ENCODE measurements at places on chromosomes 2 and 18.

DNA sequence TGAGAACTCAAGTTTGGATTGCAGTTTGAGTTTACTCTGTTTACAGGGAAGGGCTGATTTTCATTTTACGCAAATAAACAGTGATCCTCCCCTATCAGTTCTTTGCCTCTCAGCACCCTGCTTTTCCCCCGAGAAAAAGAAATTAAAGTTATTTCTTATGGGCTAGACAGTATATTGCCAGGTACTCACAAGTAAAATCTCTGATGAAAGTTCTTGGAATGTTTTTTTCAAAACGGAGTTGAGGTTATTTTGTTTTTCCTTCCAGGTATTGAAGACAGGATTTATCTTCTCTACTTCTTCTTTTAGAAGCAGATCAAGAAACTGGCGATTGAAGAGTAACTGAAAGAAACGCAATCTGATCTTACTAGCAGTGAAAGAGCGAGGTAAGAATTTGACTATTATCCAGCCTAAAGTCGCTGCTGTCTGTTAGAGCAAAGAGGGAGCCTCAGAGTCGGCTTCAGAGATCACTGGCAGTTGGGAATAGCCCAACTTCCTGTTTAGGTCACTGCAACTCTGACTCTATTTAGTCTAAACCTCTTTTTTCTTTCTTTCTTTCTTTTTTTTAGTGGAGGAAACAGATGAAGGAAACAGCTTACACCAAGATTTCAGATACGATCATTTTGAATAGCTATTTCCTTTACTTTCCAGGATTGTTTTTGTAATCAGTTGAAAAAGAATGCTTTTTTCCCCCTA, at the start of gene TFPI:
Gene TFPI (minus strand): TSS at position 425 of the 693 bp plus-strand sequence. CDS start 50,667 bp downstream, outside the sequence.
- DNase-seq = no peak

DNA sequence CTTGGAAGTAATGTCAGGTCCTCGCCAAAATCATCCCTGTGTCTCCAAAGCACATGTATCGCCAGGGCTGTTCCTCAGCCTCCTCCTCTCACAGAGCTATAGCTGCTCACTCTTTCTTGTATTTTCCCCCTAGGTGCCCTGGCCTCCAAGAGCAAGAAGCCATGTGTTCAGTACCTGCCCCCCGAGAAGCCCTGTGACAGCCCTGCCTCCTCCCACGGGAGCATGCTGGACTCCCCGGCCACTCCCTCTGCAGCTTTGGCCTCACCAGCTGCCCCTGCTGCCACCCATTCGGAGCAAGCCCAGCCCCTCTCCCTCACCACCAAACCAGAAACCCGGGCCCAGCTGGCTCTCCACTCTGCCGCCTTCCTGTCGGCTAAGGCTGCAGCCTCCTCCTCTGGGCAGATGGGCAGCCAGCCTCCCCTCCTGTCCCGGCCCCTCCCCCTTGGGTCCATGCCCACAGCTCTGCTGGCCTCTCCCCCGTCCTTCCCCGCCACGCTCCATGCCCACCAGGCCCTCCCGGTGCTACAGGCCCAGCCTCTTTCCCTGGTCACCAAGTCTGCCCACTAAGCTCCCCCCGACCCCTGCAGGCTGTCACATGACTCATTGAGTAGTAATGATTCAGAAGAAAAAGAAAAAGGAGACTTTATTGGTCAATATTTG, 18.8 kb downstream of the TGOLN2 start:
- DNase-seq = no peak

- no peak for DNase-seq
These were observed 496.1 kb upstream of the MYT1L start for GRCh38 chr2:2827046-2827636.

- DNase-seq = no peak
These were observed 219.0 kb downstream of the ACTR3 start for GRCh38 chr2:114108824-114109416.

DNA sequence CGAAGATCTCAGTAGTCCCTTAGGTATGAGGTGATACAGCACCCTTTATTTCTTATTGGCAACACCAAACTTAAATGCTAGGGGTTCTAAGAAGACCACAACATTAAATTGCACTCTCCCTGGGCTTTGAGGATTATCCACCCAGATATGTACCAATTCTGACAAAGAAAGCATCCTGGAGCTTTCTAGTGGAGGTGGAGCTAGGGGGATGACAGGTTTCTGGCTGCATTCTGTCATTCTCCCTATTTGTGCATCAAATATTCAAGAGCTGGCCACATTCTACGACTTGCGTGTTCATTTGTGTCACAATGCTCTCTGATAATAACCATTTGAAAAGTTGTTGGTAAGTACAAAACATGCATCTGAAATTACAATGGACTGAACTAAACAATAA, 111.1 kb downstream of the CDH2 start:
- no peak for DNase-seq

- no peak for DNase-seq
These were observed 31.6 kb downstream of the KCNK3 start for GRCh38 chr2:26723991-26724750.

DNA sequence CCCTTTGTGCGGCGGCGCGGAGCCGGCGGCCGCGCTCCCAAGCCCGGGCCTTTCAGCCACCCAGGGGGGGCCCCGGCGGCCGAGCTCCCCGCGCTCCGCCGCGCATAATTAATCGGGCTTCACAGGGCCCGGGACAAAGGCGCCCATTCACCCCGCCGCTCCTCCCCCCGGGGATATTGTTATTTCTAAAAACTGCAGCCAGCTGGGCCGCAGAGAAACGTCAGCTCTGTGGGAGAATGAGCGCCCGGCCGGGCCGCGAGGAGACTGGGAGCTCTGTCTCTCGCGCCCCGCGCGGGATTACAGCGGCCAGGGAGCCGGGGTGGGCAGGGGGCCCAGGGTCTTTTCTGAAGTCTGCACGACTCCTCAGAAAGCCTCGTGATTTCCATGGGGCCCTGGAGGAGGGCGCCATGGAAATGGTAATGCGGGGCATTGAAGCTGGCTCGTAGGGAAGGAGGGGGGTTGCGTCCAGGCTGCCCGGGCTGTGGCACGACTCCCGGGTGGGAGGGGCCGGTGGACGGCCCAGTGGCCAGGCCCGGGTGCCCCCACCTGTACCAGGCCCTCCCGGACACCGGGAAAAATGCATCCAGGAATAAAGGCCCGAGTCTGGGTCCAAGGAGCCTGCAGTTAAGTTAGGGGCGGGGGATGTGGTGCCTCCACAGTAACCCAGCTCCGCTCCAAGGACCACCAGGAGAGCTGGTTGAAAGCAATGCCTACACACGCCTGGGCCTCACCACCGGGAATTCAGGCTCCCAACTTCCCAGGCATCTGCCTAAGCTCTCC, 125.3 kb downstream of the ZFP36L2 start:
- DNase-seq = no peak

- DNase-seq = peak; percentile 52
These were observed 6.5 kb upstream of the KCNG2 start for GRCh38 chr18:79790996-79791972.

DNA sequence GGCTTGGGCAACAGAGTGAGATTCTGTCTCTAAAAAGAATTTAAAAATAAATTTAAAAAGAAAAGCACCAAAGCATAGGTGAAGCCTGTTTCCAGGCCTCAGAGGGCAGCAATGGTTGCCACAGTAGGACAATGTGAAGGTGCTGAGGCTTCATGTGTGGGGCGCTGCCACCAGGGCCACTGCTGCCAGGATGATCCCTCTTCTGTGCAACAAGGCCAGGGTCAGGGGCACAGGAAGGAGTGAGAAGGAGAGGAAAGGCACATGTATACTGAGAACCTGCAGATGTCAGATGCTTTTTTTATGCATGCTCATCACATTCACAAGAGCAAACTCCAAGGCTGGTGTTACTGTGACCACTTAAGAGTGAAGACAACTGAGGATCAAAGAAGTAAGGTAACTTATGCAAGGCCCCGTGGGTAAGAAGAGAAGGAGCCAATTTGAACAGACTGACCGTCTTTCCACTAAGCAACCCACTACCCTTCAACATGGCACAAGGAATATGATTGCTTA, 79.7 kb upstream of the ACKR3 start:
- DNase-seq = no peak

GRCh38 chr18:75871596-75871995, 444.1 kb upstream of the SMIM21 start:
- DNase-seq = no peak

GRCh38 chr18:27540111-27540510, 355.0 kb upstream of the CHST9 start:
- DNase-seq = no peak

GRCh38 chr18:79644666-79645057, 34.9 kb upstream of the CTDP1 start:
- DNase-seq = no peak

GRCh38 chr2:175560521-175561169, 379.1 kb upstream of the ATP5MC3 start:
- DNase-seq = no peak

DNA sequence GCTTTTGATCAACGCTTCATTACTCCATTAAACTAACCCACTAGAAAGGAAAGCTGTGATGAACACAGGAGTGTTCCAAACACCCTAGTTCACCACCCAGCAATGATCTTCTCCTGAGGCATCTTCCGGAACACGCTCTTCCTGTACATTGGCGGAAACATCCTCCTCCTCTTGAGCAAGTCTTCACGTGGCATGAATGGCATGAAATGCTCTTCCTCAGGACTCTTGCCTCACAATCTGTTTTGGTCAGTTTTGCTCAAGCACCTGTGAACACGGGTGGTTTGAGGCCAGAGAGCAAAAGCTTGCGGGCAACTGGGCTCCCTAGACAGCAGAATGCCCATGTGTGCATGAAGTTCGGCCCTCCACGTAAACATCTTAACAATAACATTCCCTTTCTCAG, 734.2 kb upstream of the SALL3 start:
- DNase-seq = no peak

DNA sequence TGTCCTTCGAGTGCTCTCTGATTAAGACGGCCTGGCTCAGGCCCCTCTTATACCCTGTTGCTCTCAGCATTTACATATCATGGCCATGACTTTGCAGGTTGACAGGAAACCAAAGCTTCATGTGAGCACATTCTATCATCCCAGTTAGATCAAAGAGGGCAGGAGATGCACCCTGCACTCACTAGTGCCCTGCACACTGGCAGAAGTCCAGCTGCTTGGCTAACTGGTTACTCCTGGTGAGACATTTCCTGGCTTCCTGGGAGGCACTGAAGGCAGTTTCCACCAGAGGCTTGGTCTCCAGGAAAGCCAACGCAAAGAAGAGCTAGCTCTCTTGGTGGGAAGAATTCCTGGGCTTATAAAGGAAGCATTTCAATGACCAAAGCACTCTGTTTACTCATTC, 66.3 kb downstream of the LIPG start:
- no peak for DNase-seq

DNA sequence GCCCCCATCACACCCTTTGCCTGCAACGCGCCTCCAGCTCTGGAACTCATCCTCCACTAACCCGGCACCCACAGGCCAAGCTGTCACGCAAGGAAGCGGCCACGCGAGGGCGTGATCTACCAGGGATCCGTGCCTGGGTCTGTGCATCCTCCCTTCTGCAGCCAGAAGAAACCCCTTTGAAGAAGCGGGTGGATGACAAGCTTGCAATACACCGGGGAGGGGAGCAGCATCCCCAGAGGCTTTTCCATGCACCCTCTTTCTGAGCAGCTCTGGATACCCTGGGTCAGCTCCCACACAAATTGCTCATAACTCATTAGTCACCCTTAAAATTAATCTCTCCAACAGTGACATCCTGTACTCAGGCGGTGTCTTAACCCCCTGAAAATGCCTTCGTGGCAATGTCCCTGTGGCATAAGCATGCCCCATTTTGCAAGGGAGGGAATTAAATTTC, 47.6 kb downstream of the PDCL3 start:
- DNase-seq = peak; percentile 65

GRCh38 chr2:82428251-82428650, 2030.8 kb downstream of the SUCLG1 start:
- no peak for DNase-seq

DNA sequence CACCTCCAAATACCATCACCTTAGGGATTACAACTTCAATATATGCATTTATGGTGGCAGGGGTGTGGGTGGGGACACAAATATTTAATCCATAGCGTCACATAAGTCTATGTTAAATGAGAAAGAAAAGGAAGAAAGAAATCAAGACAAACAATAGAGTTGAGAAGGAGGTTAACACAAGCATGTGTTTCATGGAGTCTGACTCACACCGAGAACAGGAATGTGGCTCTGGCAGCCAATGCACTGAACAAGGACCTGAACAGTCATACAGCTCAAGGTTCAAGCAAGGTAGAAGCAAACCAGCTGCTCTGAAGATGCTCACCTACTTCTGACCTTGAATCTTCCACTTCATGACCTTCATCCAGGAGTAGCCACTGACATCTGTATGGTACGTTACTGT, 36.2 kb upstream of the LPIN1 start:
- no peak for DNase-seq

DNA sequence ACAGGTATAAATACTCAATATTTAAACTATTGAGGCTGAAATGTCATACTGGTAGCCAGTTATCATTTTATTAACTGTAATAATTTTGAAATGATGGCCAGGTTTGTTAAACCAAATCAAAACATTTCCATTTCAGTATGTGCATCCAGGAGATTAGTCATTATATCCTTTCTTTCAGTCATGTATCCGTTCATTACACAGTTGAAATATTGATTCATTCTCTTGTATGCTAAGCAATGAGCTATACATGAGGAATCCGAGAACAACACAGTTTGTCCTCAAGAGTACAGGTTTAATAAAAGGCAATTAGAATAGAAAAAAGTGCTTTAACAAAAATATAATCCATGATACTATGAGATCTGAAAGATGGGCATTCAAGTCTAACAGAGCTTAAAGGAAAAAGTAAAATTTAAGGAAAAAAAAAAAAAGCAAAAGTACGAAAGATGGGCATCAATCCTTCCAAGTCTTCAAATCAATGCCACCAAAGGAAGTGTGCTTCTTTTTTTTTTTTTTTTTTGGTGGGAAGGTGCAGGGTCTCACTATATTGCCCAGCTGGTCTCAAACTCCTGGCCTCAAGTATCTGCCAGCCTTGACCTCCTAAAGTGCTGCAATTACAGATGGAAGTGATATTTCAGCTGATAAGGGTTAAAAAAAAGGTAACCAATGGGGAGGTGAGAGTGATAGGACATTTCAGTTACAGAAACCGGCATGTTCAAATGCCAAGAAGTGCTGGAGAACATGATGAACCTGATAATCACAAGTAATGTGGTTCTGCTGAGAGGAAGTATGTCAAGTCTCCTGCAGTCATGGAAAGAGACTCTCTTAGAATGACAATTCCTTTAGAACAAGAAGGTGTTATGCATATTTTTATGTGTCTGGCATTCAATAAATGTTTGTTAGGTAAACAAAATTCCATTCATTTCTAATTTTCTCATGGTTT, 35.8 kb downstream of the PUM2 start:
- DNase-seq = no peak

DNA sequence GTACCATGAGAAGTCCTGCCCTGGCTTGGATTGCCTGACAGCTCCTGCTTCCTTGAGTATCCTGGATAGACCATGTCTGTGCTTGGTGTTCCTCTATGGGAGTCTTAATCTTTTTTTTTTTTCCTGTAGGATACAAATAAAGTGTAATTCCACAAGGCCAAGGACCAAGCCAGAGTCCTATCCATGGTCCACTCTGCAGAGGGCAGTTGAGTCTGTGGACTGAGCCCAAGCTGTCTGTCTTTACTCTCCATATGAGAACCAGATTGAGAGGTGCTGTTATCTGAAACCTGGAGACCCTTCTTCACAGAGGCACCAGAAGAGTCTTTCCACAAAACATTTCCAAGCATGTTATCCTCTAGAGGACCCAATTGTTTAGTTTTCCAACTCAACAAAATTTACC, 1.4 kb upstream of the KIF3C start:
- DNase-seq = no peak
